Stimulated activated CD4-positive, alpha-beta T cell treated with anti-CD3 and anti-CD28 coated beads, Interleukin-4, amount 100 ng/mL, for 4 hours (primary cell): ENCODE measurements at places on chromosomes 2 and 18.

GRCh38 chr18:23664674-23665073 is 2.0 kb upstream of the ANKRD29 start:
- no peak for DNase-seq

- no peak for DNase-seq
Measured at GRCh38 chr2:28185891-28186290, 206.8 kb upstream of the FOSL2 start.

DNA sequence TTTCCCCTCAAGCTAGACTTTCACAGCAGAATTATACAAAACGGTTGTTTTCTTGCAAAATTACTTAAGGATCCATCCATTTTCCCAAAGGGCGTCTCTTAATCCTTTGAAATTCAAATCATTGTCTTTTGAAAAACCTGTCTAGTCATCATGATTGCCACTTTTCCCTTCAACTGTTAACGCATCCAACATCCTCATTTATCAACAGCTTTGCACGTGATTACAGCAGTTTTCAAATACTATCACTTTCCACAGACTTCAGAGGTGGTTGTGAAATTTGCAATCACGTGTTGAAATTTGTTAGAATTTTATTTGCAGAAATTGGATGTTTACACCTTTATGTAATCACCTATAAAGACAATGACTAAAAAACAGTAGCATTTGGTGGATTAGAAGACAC is 304.4 kb upstream of the SLC39A10 start:
- no peak for DNase-seq

GRCh38 chr2:55451699-55452098 is 32.0 kb upstream of the CCDC88A start:
- DNase-seq: no peak

DNA sequence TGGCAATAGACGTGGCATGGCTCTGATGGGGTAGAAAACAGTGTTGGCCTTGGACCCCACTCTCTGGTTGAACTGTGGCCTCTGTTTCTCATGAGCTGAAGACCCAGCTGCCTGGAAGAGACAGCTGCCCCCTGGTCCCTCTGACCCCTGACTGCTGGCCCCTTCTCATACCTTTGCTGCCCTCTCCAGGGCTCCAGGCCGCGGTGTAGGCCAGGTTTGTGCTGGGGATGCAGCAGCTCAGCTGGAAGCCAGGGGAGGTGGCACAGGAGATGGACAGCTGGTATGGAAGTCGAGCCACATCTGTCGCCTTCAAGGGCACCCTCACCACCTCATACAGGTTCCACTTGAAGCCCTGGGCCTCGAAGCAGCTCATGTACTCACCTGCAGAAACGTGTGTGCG is 31.7 kb upstream of the SELENOI start:
- no peak for DNase-seq

DNA sequence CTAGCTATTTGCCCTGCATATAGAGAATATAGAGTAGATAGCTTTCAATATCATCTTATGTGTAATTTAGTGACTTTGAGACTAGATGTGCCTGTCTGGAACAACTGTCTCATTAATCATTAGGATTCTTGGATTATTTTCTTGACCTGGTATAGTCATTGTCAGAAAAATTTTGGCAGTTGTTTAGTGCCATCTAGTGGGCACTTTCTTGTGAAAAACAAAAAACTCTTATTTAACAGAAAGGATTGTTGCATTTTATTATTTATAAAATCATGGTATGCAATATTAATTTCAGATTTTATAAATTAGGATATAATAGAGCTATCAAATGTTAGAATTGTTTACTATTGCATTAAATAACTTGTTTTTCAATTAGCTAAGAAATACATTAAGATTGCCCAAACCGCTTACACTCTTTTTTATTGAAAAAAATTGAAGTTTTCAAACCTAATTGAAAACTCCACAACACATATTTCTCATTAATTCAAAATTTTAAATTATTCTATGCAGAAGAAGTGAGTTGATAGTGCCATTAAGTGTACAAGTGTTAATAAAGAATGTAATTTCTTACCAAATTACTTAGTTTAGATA is 80.3 kb downstream of the DYNAP start:
- no peak for DNase-seq

DNA sequence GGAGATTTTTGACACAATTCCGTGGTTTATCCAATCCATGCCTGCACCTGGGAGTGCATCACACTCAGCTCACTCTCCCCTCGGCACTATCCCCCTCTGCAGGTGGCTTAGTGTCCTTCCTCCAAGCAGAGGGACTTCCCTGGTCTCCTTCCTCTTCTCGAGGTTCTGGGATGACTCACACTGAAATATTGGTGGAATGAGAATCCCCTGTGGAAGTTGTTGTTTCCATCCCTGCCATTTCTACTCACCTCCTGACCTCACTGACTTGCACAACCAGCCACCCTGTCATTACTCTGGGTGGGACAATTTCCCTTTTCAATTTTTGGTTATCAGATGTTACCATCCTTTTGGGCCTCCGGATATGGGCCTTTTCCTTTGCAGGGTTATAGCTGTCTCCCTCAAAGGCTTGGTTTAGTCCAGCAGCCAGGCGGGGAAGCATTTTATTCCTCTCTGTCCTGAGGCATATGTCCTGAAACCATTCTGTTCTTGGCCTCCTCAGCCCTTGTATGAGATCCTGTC is 59.9 kb downstream of the PTPRM start:
- no peak for DNase-seq

DNA sequence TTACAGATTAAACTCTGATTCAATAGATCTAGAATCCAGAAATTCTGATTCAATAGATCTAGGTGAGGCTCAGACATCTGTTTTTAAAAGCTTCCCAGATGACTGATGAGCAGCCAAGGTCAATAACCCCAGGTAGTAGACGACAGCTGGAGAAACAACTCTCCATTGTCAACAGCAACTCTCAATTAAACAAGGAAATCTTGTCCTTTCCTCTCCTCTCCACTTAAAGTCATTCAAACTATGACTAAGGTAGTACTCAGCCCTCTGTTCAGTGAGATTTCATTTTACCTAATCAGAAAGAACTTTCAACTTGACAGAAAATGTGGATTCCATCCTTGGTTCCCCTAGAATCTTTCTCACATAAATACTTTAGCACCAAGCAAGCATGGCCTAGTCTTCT is 94.6 kb upstream of the SCG2 start:
- no peak for DNase-seq

GRCh38 chr2:121955426-121955825 is 200.0 kb downstream of the TSN start:
- no peak for DNase-seq

GRCh38 chr2:86305915-86306254 is 31.5 kb downstream of the REEP1 start:
- no peak for DNase-seq

GRCh38 chr18:9130806-9131205 is 5.8 kb upstream of the ANKRD12 start:
- DNase-seq: no peak

DNA sequence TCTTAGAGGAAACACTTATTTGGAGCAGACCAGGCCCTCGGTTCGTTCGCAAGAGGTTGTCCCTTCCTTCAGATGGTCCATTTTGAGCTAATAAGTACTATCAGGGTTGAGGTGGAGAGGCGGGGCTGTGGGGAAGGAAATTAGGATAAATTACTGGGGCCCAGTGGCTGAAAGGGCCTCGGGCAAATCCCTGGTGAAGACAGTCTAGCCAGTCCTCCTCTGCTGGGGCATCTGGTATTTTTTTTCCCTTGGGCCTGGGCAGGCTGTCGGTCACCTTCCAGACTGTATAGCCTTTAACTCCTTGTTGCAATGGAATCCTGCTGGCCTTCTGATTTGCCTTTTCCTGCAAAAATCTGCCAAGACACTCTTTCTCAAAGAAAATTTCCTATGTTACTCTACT is 1.7 kb upstream of the MYO3B start:
- DNase-seq: no peak

DNA sequence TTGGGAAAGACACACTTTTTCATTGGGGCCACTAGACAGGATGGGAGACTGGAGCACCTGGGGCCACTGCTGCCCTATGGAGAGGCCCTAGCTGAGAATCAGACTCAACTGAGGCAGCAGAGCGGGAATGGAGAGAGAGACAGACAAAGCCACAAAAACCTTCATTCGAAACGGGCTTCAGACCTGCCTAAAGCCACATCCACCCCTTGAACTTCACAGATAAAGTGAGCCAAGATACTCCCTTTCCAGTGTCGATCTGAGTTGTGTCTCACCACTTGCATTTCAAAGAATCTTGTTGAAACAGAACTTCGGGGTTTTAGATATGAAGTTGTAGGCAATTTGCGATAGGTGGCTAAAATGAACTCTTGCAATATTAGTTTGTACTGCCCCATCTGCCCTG is 11.3 kb upstream of the LDLRAD4 start:
- no peak for DNase-seq

GRCh38 chr2:69811591-69811990 is 17.9 kb upstream of the GMCL1 start:
- DNase-seq: no peak

GRCh38 chr2:88058191-88058590 is 2.6 kb upstream of the KRCC1 start:
- DNase-seq: no peak

DNA sequence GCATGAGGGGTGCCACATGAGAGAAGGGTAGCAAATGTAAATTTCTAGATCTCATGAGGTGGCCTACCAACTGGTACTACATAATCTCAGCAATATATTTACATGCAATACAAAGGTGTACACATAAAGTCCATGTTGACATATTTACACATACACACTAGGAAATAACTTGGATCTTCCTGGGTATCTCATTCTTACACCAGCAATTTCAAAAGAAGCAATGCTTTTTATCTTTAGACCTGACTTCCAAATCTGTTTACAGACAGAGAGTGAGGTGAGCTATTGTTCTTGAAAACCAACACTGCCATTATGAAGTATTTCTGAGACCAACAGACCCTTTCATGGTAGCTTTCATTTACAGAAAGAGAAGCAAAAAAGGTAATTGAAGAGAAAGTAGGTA is 184.2 kb downstream of the ERBB4 start:
- no peak for DNase-seq

GRCh38 chr2:105397953-105398335 is 907 bp downstream of the FHL2 start:
- no peak for DNase-seq

- DNase-seq: no peak
Measured at GRCh38 chr2:142586693-142587580, 290.5 kb upstream of the KYNU start.

DNA sequence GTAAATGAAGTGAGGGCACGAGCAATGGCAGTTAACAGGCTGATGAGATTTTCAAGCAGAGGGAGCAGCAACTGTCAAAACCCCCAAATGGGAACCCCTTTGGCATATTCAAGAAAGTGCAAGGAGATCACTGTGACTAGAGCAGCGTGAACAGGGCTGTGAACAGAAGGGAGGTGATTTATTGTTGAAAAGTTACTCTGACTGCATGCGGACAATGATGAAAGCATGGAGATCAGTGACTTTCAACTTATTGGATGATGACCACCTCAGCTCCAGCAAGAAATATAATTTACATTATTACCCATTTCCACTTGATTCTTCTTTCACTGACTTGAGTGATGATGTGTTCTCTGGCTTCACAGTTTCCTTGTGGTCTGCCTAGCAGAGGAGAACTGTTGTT is 187.8 kb upstream of the BOD1L2 start:
- DNase-seq: no peak

DNA sequence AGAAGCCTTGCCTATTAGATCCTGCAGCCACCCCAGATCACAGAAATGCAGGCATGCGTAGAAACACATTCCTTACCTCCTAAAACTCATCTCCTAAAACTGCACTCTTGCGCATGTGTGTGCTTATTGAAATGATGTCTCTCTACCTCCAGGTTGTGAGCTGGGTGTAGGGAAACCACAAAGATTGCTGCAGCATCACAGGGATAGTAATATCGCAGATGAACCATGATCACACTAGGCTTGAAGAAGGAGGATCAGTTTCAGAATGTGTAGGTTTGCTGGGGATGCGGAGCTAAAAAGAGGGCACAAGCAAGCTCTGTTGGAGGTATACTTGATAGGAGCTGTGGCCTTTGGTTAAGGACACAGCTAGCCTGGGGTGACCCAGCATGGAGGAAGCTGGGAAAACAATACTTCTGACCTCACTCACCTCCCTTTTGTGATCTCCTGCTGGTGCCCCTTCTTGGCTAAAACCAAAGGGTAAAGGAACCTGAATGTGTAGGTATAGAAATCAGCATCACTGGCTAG is 118.8 kb downstream of the SETBP1 start:
- no peak for DNase-seq
